A673 (cell line): ENCODE measurements at places on chromosomes 2 and 18. TPM values are rescaled to one million over a fixed set of nuclear protein-coding genes. Genes with fewer than 3 reads are reported as not detected.

DNA sequence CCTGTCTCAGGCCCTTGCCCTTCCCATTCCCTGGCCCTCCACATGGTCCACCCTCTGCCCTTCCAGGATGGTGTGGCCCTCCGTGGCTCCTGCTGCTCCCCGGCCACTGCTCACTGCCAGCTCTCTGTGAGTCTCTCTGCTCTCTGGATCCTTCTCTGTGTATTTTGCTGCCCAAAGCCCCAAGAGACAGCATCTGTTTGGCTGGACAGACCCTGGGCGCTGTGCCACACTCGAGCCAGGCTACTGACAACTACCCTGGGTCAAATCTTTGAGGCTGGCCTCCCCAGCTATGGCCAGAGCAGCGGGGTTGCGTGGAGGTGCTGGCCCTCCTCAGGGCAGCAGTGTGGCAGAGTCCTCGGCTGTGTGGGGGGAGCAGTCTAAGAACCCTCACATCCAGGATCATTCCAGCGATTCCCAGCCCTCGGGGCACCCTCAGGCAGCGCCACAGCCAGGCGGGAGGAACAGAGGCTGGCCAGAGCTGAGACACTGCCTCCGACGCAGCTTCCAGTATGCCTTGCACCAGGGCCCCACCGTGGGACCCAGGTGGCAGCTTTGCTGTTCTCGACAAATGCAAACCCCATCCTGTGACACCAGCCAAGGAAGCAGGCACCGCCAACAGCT is 139.4 kb upstream of the GLI2 start:
- H3K27ac ChIP-seq: no peak overlapping the region
- no peaks in the 10 kb centered on the region for H3K36me3 ChIP-seq
- no peak overlapping the region for H3K4me3 ChIP-seq

DNA sequence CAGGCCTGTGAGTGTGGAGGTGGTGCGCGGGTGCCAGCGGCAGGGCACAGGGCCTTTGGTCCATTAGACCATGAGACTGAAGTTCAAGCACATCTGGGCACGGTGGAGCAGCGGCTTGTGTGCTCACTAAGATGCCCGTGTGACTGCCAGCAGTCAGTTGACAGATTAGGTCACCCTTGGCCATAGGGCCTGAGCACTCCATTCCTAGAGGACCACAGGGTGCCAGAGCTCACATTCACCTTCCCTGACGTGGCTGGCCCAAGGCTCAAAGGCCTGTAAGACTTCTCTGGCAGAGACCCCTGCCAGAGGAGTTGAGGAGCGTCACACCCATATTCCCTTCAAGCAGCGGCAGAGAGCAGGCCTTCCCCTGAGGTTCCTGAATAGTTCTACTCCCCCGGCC is 650 bp downstream of the LHCGR start:
- H3K27me3 ChIP-seq: peaks cover 10% of the 10 kb centered on the region
- no peak overlapping the region for H3K27ac ChIP-seq
- no peaks in the 10 kb centered on the region for H3K4me1 ChIP-seq
- no peak for DNase-seq
- H3K36me3 ChIP-seq: no peaks in the 10 kb centered on the region
- no peak overlapping the region for H3K4me3 ChIP-seq

- no peaks in the 10 kb centered on the region for H3K27me3 ChIP-seq
- no peaks in the 10 kb centered on the region for H3K36me3 ChIP-seq
- peaks cover 24% of the 10 kb centered on the region for H3K4me1 ChIP-seq
- H3K4me3 ChIP-seq: no peak overlapping the region
Measured at GRCh38 chr2:121532894-121533293, 2.2 kb downstream of the RNU4ATAC start.

GRCh38 chr2:179355881-179356280 is 91.2 kb upstream of the SESTD1 start:
- H3K4me1 ChIP-seq: no peaks in the 10 kb centered on the region
- no peak overlapping the region for H3K4me3 ChIP-seq
- H3K36me3 ChIP-seq: no peaks in the 10 kb centered on the region
- DNase-seq: no peak
- H3K27ac ChIP-seq: no peak overlapping the region
- H3K27me3 ChIP-seq: no peaks in the 10 kb centered on the region

GRCh38 chr18:78069784-78070664 is 820.4 kb downstream of the GALR1 start:
- no peaks in the 10 kb centered on the region for H3K36me3 ChIP-seq
- no peak overlapping the region for H3K4me3 ChIP-seq
- DNase-seq: no peak
- no peaks in the 10 kb centered on the region for H3K4me1 ChIP-seq
- no peak overlapping the region for H3K27ac ChIP-seq

- no peaks in the 10 kb centered on the region for H3K27me3 ChIP-seq
- peaks cover 5% of the 10 kb centered on the region for H3K4me1 ChIP-seq
- H3K36me3 ChIP-seq: peaks cover 6% of the 10 kb centered on the region
- DNase-seq: no peak
Measured at GRCh38 chr2:24971286-24971535, 544 bp downstream of the DNAJC27 start.

DNA sequence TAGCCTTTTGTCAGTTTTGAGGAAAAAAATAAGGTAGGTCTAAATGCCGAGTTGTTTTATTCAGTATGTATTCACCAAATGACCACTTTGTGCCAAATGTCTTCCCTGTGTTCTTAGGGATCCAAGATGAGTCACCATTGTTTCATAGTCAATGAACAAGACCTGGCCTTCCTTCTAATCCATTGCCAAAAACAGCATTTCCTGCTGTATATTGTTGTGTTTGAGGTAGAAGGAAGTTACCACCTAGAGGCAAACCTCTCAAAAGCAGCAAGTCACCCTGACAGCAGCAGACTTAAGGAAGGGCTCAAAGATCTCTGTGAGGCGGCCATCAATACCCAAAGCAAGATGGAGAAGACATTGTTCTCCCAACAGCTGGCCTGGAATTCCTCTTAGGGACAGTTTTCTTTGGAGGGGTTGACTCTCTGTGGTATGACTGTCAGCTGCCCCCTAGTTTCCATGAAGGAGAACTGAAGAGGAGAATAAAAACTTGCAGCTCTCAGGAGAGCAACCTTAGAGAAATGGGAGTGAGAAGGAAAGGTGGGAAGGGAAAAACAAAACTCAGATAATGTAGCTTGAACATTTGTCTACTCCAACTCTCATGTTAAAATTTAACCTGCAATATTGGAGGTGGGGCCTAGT is 328.3 kb downstream of the LRATD1 start:
- H3K36me3 ChIP-seq: no peaks in the 10 kb centered on the region
- H3K4me3 ChIP-seq: no peak overlapping the region
- no peaks in the 10 kb centered on the region for H3K4me1 ChIP-seq
- DNase-seq: no peak
- H3K27me3 ChIP-seq: peaks cover 38% of the 10 kb centered on the region
- H3K27ac ChIP-seq: no peak overlapping the region

- H3K27me3 ChIP-seq: no peaks in the 10 kb centered on the region
- no peaks in the 10 kb centered on the region for H3K36me3 ChIP-seq
- H3K4me1 ChIP-seq: peaks cover 9% of the 10 kb centered on the region
- no peak overlapping the region for H3K27ac ChIP-seq
Measured at GRCh38 chr2:121699421-121700333, 37.0 kb downstream of the NIFK start.

- H3K27me3 ChIP-seq: no peaks in the 10 kb centered on the region
- peaks cover 7% of the 10 kb centered on the region for H3K4me1 ChIP-seq
- peak; percentile 45 for DNase-seq
- H3K4me3 ChIP-seq: no peak overlapping the region
Measured at GRCh38 chr2:204453730-204454167, 91.5 kb upstream of the PARD3B start.

DLX1 gene
- total RNA-seq: 28.9 and 33.2 TPM in 2 replicates

EVX2 gene
- 0.41 and 0.70 TPM in 2 replicates for total RNA-seq

C2orf72 gene
- total RNA-seq: not detected in 2 replicates

GLI2 gene
- total RNA-seq: 8.1 and 10.4 TPM in 2 replicates

C1QL2 gene
- total RNA-seq: 0.98 and 1.5 TPM in 2 replicates

MC5R gene
- not detected in 2 replicates for total RNA-seq
